ENCODE measurements at places on chromosomes 5 and 9.
A peak's percentile ranks its signal among the peaks of the same experiment; 100 is the strongest.

- peak; percentile 11 for DNase-seq
Observed at GRCh38 chr5:72498284-72498683, 8.9 kb downstream of the ZNF366 start.

- DNase-seq: no peak
Observed at GRCh38 chr5:110092955-110093785, 403.4 kb downstream of the MAN2A1 start.

DNA sequence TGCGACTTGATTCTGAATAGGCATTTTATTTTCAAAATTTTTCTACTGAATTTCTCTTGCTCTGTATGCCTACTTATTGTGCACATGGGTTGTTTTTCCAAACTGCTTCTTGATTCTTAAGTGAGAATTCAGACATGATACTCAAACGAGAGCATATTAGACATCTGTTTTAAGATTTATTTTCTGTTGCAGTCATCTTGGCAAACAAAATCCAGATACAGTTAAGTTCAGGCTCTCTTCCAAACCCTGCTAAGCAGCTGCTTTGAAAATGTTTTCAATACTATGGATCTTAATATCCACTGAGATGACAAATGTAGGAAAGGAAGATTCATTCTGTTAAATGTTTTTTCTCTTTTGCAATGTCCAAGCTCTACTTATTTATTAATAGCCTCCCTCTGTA is 4.5 kb downstream of the TMEM215 start:
- no peak for DNase-seq

DNA sequence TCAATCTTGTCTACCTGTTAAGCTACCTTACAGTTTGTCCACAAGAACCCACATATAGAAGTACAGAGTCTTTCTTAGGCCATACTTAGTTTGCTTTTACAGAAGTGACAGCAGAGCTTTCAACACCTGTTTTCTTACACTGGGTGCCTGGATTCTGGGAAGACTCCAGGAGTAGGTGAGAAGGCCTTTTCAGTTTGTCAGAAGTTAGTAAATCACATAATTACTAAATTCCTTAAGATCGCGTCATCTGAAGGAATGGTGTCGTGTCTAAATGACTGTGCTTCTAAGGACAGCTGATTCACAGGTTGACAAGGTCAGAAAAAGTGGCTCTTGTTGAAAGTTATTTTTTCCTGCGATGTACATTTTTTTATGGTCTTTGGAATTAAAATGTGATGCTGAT is 97.0 kb upstream of the FAM120A start:
- DNase-seq: no peak

- DNase-seq: no peak
Observed at GRCh38 chr5:126920291-126920690, 110.1 kb downstream of the MARCHF3 start.

- DNase-seq: no peak
Observed at GRCh38 chr5:56327809-56328208, 94.7 kb upstream of the ANKRD55 start.

Data from H54 (cell line).